Skin of body (tissue), 3 donors: ENCODE measurements at places on chromosomes 5 and 9.

DNA sequence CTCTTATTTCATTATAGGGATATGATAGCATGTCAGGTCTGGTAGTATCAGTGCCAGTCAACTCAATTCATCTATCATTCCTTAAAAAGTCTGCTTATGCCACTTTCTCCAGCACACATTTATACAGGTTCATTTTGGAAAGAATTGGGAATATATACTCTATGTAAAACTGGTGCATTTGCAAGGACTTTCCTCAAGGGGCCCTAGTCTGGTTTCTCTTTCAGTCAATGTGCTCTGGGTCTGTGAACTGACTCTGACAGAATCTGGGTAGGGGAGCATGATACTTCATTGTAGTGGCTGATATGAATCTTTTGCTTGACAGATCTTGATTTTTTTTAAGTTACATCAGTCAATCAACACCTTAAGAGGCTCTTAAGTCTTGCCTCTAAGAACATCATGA is 313.9 kb downstream of the HTR1A start:
- DNase-seq = no peak

GRCh38 chr9:87122947-87123685 is 175.8 kb upstream of the GAS1 start:
- DNase-seq = peak; percentile 66

DNA sequence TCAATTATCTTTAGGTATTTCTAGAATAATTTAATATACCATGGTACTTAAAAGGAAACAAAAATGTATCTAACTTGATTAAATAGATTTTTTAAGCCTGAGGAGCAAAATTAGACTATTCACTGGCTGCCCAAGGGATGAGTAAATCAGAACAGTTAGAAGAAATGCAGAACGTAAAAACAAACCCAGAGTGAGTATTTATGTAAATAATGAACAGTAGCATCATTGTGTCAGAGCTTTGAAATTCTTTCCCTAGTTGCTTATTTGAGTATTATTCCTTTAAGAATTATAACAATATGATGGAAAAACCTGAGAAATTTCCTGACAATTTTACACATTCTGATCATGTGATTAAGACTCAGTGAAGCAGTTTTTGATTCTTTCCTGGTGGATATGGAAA is 200.9 kb downstream of the GDNF start:
- DNase-seq = peak; percentile 16

- peak; percentile 28 for DNase-seq
Observed at GRCh38 chr5:149852641-149853330, 91.8 kb downstream of the PDE6A start.

GRCh38 chr5:77741608-77742007 is 34.5 kb downstream of the TBCA start:
- no peak for DNase-seq

GRCh38 chr5:141637767-141638419 is 1.1 kb downstream of the RELL2 start:
- no peak for DNase-seq

GRCh38 chr5:123286891-123287290 is 136.3 kb downstream of the CEP120 start:
- DNase-seq = no peak

GRCh38 chr5:80672140-80672736 is 17.5 kb upstream of the DHFR start:
- peak; percentile 44 for DNase-seq

- DNase-seq = no peak
Observed at GRCh38 chr5:111532886-111533582, 20.7 kb upstream of the STARD4 start.

DNA sequence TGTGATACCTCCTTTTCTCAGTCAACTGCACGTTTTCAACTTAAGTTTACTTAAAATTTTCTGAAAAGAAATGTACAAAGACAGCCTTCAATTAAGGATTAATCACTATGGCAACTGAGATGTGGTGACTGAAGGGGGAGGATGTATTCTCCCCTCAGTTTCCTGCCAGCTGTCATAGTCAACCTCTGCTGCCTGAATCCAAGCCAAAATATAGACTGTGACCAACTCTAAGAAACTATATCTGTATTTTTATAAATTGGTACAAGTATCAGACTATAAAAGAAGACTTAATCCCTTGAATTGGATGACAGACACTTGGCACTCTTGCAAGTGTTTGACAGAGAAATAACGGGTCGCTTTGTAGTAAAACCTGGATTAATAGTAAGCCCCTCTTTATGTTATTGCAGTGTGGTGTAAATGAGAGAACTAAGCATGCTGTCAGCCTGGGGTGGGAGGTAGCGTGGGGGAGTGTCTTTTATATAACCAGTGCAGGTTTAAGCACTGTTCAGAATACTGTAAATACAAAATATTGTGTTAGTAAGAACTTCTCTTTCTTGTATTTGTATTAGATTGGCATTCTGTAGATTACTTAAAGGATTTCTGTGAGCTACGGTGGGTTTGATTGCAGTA is 106.4 kb downstream of the ERCC6L2 start:
- DNase-seq = peak; percentile 40

DNA sequence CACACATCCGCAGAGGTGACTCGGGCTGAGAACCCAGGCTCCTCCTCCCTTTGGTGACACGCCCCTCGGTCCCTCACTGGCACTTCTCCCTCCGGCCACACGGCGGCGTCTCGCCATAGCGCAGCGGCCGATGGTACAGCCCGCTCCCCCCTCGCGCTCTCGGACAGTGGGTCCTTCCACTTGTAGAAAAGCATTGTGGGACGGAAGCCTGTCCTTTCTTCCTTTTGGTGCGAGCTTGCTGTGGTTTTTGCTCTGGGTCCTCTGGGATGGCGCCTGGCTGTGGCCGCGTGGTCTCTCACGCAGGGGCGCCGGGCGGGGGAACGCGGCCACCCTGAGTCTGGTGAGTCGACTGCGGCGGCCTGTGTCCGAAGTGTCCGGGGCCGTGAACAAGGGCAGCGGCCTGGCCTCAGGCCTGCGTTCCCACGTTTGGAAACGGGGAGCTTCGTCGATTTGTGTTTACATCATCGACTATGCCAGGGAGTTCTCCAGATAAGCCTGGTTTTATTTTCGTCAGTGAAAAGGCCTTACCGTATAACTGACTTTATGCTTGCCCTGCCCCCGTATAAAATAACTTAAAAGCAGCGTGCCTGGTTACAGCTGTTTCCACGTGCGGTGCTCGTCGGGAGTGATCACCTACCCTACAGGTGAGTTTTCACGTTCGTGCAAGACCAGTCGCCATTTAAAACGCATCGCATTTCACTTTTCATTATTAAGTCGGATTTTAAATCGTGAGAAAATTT is 258.3 kb downstream of the EPB41L4A start:
- DNase-seq = peak; percentile 93

- DNase-seq = no peak
Observed at GRCh38 chr5:33650911-33651310, 210.1 kb downstream of the TARS1 start.

- no peak for DNase-seq
Observed at GRCh38 chr5:36665628-36666027, 59.2 kb downstream of the SLC1A3 start.

DNA sequence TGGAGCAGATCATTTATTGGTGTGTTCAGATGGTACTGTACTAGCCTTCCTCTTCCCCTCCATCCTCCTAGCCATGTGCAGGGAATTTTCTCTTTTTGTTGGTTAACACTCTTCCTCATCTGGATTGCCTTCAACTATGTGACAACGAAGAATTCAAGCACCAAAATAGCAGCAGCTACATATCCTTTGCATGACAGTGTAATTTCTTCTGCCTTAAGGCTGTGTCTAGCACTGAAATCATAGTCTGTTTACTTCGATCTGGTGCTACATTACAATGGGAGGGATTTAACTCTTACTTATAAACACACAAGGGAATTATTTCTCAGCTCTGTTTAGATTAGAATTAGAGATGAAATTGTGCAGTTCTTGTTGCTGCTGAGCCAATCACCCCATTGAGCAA is 260.4 kb downstream of the ARL15 start:
- DNase-seq = peak; percentile 8

DNA sequence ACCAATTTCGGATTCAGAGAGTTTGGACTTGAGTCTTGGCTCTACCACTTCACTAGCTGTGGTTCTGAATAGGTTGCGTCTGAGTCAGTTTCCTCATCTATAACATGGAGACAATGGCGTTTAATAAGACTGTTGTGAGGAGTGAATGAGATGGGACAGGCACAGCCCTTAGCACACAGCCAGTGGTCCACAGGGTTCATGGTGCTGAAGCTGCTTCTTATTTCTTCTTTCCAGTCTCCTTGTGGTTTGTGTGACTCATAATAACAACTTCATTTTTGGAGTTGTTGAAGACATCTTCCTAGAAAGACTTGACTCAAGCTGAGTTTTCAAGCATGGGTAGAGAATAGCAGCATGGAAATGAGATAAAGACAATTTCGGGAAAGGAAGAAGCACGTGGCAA is 172.6 kb upstream of the PPP2R2B start:
- no peak for DNase-seq

- DNase-seq = no peak
Observed at GRCh38 chr5:8396246-8396645, 527.3 kb downstream of the MTRR start.

- peak; percentile 57 for DNase-seq
Observed at GRCh38 chr5:102666164-102666946, 88.8 kb upstream of the PAM start.

- no peak for DNase-seq
Observed at GRCh38 chr5:171715551-171715950, 70.1 kb upstream of the SMIM23 start.

DNA sequence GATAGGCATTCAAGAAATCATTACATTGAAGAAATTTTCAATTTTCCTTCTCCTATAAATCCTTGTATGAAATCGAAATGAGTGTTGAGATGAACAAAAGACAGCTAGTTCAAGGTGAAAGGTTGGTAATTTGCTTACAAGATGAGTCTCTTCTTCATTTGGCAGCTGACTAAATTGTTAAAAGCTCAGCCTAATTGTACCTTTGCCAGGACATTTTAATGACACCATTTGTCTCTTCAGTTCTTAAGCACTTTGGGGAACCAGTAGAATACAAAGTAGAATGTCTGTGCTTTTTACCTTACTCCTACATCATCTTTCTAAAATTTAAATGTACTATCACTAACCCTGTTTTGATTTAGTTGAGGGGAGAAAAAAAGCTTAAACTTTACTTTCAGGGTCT is 59.4 kb downstream of the GRAMD2B start:
- DNase-seq = no peak

DNA sequence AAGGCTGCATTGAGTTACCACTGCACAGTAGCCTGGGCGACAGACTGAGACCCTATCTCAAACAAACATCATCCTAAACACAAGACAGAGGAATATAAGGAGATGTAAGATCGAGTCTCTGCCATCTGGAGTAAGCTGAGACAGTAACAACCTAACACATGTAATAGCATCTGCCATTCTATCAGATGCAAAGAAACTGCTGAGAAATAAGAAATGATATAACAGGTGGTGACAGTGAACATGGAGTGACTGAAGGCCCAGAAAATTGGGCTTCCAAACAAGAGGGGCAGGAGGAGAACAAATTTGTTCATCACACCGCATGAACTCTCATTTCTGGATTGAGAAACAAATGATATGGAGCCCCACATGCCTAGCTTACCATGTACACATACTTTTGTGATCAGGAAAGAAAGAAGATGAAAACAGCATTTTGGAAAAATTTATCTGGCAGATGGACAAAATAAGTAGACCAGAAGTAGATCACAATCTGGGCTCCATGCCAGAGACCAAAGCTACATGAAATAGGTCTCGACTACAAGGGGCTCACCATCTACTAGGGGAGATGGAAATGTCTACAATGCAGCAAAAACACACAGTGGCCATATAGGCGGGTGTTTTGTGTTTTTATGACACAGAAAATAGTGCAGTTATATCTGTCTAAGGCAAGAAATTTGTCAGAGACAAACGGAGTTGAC is 45.5 kb downstream of the ECPAS start:
- DNase-seq = peak; percentile 4

DNA sequence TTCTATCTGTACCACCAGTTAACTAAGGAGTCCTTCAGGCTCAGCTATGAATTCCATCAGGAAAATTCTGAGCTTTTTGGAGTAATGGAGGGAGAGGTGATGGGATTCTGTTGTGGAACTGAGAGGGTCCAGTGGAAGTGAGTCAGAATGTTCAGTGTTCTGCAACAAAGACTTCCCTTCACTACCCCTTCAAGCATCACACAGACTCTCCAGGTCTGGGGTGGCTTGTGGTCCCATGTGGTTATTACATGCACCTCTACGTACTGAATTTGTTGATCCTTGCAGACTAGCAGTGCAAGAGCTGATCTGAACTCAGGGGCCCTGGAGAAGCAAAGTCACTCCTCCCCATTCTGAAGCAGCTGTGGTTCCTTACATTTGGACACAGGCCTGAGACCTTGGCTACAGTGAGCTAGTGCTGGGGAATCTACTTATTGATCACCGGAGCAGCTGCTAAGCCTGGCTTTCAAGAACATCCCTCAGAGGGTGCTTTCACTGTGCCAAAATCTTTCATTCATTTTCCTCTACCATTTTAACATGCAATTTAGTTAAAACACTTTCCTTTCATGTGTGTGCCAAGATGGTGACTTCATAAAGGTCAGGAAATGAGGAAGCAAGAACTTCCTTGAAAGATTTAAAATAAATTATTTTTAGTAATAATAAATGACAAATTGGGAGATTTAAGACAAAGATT is 75.0 kb upstream of the TNC start:
- DNase-seq = peak; percentile 47

DNA sequence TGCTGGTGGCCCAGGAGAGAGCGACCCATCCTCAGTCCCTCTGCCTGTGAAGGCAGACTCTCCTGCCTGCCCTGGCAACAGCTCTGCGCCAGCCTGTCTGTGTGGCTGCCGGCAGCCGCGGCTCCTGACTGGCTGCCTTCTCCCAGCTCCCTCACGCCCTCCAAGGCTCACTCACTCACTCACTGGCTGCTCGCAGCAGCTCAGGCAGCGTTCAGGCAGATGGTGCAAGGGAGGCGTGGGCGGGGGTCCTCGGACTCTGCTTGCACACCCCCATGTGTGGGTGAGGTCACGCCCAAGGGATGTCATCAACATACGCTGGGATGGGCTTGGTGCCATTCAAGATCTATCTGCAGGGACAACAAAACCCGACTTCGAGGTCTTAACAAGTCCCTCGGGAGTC is 66.7 kb downstream of the DAB2IP start:
- DNase-seq = peak; percentile 39

GRCh38 chr9:83432104-83432627 is 106.0 kb downstream of the FRMD3 start:
- DNase-seq = no peak

GRCh38 chr5:53934151-53934820 is 373.8 kb downstream of the NDUFS4 start:
- peak; percentile 22 for DNase-seq

DNA sequence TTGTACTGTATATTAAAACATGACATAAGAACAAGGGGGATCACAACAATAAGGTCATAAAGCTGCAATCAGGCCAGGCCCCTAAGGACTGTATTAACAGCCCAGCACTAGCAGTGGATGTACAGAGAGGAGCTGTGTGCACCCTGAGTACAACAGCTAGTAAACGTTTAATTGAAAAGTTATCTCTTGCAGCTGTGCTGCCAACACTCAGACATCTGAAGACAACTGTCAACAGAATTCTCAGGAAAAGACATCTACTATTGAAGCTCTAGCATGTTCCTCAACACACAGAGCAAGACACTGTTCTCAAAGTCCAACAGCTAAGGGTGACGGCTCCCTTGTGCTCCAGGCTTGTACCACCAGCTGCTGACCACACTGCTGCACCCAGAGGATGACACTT is 199.6 kb downstream of the DCP2 start:
- no peak for DNase-seq
